Cardiac muscle cell (in vitro differentiated cells and primary cell): ENCODE measurements at places on chromosomes 12 and 14. TPM values are rescaled to one million over a fixed set of nuclear protein-coding genes. Genes with fewer than 3 reads are reported as not detected.

SCNN1A gene
- 0.25 and 0.66 TPM in 2 replicates for total RNA-seq

KRT74 gene
- not detected in 2 replicates for total RNA-seq

ITGB7 gene
- 0.25 and 1.1 TPM in 2 replicates for total RNA-seq

RCOR1 gene
- 11.8 and 17.0 TPM in 2 replicates for total RNA-seq

DNA sequence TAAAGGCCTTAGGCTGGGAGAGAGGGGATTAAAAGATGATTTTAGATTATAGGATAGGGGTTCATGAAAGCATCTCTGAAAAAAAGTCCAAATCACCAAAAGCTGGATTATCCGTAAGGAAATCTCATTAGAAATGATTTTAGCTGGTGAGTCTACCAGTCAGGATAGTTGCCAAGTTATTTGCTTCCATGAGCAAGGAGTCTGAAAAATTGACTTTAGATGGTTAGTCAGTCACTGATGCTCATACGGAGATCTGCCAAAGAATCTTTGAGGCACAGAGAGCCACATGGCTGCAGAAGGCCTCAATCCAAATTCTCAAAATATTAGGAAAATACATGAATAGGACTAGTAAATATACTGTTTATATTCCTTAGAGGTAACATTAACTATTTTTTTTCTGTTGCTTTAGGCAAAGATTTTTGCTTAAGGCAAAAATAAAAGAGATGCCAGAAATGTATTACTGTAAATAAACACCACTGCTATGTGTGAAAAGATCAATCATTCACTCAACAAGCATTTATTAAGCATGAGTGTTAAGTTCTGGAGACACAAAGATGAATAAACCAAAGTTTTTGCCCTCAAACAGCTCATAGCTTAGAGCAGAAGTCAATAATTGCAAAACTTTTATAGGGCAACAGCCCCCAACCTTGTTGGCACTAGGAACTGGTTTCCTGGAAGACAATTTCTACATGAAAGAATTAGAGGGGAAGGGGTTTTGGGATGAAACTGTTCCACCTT is 105.2 kb downstream of the BBS10 start:
- no peak for DNase-seq

DNA sequence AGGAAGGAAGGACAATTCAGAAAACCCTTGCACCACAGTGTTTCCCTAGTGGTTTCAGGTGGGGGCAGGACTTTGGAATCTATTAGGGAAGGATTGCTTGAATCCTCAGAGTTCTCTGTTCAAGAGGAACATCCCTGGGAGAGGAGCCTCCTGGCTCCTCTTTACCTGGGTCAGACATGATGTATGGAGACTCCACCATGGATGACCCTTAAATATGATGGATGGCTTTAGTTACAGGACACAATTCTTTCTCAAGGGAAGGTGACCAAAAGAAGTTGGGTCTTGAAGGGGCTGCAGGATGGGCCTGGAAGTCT is 396.6 kb downstream of the NRXN3 start:
- no peak for DNase-seq

DNA sequence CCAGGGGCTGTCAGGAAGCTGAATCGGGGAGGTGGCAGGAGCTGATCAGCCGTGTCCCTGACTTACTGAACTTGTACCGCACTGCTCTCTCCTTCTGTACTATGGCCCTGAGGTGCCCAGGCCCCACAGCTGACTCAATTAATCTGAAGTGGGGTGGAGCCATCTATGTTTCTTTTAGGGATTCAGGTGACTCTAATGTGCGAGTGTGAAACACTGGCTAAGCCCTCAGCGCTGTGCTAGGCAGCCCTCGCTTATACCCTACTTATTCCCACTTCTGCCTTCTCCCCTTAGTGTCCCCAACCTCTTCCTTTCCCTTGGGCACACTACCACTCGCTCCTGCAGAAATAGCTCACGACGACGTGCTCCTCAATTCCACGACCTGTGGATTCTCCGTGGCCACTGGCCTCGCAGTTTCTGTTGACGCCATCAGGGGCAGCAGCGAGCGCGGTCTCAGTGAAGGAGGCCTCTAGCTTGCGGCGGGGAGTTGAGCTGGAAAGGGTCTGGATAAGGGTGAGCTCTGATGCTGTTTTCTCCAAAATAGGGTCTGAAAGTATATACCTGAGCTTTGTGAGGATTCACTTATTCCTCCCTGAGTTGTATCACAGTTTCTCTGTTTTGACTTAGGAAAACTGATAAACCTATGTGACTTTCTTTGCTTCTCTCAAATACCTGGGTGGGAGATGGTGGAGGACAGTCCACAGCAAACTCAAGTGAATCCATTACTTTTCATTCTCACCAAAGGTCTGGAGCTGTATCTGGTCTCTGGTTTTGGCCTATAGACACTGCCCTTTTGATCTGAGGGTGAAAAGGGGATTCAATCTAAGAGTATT is 167.6 kb downstream of the SLC41A2 start:
- peak; percentile 52 for DNase-seq

DNA sequence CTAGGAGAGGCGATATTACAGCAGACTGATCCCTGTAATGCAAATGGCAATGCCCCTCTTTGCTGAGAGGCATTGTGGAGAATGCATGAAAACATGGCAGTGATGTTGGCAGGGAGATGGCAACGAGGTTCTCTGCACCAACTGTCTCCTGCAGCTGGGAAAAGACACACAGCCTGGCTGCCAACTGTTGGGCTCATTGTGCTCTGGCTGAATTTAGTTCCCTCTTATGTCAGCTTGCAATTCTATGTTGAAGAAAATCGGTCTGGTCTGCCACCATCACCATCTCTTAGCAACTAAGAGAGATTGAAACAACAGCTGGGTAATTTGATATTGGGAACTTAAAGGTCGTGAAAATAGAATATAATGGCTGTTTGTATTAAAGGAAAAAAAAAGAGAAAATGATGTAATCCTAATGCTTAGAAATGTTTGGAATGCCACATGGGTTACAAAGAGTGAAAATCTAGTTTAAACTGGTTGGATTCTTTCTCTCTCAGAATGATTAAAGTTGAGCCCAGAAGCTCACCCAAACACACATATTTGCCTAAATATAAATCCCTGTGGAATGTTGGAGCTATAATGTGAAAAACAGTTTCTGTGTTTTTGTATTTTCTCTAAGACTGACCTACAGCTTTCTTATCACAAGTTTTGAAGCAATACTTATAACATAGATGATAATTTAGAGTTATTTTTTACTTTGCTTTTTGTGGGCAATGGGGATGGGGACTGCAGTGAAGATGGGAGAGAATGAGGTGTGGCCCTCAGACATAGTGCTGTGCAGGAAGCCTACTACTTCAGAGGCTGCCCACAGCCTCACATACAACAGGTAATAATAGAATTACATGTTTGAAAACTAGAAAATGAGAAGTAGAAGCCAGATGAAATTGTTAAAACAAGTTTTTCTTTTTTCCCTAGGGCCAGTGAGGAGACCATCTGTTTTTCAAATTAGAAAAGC is 143.7 kb downstream of the AKAP6 start:
- DNase-seq, result no peak

GRCh38 chr12:64566122-64566521 is 44.2 kb upstream of the RASSF3 start:
- DNase-seq, result no peak
